ENCODE measurements at places on chromosomes 7 and 10. TPM values are rescaled to one million over a fixed set of nuclear protein-coding genes. Genes with fewer than 3 reads are reported as not detected.

DNA sequence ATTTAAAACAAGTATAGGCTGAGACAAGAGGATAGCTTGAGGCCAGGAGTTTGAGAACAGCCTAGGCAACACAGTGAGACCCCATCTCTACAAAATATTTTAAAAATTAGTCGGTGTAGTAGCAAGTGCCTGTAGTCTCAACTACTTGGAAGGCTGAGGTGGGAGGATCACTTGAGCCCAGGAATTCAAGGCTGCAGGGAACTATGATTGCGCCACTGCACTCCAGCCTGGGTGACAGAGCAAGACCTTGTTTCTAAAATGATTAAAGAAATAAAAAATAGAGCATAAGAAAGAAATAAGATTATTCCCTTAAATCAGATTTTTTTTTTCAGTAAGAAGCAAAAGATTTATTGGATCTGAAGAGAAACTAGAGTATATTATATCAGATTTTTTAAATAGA is 11.7 kb downstream of the LRRC20 start:
- no peak for DNase-seq

- DNase-seq, result no peak
Observed at GRCh38 chr7:13981070-13981469, 8.4 kb downstream of the ETV1 start.

DNA sequence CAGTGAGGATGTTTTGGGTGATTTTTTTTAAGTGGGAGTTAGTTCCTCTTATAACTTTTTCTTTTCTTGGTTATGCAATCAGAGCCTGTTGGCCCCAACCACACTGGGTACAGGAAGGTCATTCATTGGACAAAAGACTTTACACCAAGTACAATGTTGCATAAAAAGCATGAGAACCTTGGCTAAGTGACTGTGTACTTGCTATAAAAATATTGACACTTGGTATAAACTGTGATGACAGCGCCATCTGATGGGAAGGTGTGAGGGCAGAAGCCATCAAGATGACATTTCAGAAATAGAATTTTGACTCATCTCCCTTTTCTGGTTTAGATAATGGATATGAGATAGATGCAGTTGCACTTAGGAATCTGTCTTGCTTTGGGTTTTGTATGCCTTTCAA is 126.4 kb upstream of the CCDC6 start:
- no peak for DNase-seq

- DNase-seq, result no peak
Observed at GRCh38 chr10:103238506-103239252, 7.0 kb upstream of the RPEL1 start.

- DNase-seq, result no peak
Observed at GRCh38 chr10:108849688-108850087, 1073.6 kb downstream of the XPNPEP1 start.

DNA sequence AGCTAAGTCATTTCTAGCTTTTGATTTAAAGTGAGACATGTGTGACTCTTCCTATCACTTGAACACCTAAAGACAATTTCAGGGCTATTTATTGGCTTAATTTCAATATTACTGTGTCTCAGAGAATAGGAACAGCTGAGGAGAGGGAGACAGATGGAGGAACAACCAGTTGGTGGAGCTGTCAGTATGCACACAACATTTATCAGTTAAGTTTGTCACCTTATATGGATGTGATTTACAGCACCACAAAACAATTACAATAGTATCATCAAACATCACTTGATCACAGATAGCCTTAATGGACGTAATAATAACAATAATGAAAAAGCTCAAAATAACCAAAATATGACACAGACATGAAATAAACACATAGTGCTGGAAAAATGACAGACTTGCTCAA is 129.6 kb downstream of the NPSR1 start:
- DNase-seq, result no peak

DNA sequence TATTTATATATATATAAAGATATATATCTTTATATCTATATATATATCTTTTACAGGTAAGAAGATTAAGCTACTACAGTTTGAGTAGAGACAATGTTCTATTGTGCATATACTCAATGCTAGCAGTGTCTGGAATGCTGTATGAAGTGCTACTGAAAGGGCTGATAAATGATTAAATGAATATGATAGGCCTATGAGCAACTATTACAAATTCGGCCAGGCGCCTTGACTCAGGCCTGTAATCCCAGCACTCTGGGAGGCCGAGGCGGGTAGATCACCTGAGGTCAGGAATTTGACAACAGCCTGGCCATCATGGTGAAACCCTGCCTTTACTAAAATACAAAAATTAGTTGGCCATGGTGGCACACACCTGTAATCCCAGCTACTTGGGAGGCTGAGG is 297.1 kb downstream of the CACNA2D1 start:
- no peak for DNase-seq

DNA sequence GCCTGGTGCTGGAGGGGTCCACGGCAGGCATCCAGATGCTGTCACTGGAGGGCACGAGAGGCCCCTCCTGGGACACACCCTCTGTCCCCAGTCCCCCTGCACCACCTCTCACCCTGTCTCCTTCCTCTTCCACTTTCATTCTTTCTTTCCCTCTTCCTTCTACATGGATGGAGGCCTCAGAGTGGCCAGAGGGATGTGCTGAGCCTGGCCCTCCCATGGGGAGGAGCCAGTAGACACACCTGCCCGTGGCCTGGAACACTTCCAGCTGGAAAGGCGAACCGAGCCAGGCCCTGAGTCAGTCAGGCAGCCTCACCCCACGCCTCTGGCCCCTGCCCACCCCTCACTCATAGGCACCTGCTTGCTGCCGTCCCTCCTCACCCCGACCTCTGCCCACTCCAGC is 55.9 kb upstream of the MXI1 start:
- DNase-seq, result no peak

The KLF14 gene
- 0.11 TPM for total RNA-seq

DNA sequence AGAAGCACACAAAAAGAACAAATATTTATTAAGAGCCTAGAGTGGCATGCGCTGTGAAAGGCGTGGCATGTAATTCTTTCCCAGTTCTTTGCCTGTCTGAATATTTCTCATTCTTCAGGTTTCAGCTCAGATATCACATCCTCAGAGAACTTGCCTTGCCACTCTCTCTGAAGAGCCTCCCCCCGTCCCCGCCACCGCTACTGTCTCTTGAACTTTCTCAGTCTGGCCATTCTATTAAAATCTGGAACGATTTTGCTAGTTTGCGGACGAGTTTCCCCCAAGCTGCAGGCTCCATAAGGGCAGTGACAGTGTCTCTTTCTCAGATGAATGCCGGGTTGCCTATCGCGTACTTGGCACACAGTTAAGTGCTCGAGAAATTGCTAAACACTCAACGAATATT is 787 bp upstream of the PLEKHA1 start:
- no peak for DNase-seq

The TFPI2 gene
- 1.5 TPM for total RNA-seq

The SHTN1 gene
- total RNA-seq, result 2.0 TPM

The GIMAP5 gene
- total RNA-seq, result 10.7 TPM

DNA sequence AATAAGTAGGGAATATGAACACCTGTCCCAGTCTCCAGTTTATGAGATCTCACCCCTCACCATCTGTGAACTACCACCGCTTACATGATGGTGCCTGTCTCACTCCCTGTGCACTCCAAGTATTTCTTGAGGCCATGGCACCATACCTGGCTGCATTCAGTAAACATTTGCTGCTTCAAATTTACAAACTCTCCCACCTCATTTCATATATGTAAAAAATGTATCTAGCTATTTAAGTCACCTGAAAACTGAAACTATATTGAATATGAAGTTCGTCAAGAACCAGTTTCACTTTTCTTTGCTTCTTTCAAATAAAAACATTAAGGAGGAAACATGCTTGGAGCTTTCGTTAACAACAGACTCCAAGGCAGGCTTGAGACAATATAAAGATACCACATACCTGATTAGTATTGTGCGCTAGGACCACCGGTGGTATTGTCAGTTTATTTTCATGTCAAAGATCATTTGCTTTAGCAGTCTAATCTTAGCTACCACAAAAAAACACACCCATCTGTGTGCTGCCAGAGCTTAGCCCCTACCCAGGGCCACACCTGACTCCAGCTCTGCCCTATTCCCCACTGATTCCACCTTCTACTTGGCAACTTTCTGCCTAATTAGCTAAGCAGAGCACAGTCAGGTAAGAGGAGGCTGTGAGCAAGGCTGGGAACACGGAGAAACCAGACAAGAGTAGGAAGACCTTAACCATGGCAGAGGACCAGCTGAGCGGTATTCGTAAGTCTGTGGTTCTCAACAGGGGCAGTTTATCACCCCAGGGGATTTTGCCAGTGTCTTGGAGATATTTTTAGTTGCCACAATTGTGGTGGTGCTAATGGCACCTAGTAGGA is 92.0 kb downstream of the ZFAND4 start:
- no peak for DNase-seq

The CAMK2B gene
- total RNA-seq, result 98.0 TPM

DNA sequence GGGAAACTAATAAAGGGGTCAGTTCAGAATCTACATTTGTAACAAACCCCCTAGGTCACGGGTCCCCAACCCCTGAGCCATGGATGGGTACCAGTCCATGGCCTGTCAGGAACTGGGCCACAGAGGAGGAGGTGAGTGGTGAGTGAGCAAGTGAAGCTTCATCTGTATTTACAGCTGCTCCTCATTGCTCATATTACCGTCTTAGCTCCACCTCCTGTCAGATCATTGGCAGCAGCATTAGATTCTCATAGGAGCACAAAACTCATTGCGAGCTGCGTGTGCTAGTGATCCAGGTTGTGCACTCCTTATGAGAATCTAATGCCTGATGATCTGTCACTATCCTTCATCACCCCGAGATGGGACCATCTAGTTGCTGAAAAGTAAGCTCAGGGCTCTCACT is 88.4 kb upstream of the MPP7 start:
- no peak for DNase-seq

GRCh38 chr10:10490581-10490980 is 527.1 kb upstream of the CELF2 start:
- DNase-seq, result no peak

The PPP1R17 gene
- not detected for total RNA-seq

GRCh38 chr10:123784216-123784615 is 107.4 kb downstream of the CPXM2 start:
- no peak for DNase-seq

The TLL2 gene
- total RNA-seq, result 7.0 TPM

- DNase-seq, result no peak
Observed at GRCh38 chr10:4733150-4733842, 92.7 kb upstream of the AKR1E2 start.

The IRF5 gene
- total RNA-seq, result 2.2 TPM

DNA sequence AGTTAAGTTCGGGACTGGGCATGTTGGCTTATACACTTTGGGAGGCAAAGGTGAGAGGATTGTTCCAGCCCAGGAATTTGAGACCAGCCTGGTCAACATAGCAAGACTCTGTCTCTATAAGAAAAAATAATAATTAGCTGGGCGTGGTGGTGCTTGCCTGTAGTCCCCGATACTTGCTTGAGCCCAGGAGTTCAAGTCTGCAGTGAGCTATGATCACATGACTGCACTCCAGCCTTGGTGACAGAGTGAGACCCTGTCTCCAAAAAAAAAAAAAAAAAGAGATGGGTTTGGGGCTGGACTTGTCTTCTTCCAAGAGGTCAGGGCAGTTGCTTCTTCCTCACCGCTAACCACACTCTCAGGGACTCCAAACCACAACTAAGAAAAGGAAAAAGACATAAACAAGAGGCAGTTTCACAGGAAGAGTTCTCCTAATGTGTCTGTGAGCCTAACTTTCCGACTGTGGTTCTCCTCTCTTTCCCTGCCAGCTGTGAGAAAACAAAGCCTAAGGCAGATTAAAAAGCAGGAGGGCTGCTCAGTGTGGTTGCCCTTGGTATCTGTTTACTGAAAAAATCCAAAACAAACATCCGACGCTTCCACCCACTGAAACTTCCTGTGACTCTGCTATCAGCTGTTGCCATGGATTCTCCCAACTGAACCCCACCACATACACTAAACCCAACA is 2.4 kb upstream of the SERPINE1 start:
- no peak for DNase-seq

The NANOS1 gene
- total RNA-seq, result 11.7 TPM

The ADO gene
- total RNA-seq, result 18.9 TPM

DNA sequence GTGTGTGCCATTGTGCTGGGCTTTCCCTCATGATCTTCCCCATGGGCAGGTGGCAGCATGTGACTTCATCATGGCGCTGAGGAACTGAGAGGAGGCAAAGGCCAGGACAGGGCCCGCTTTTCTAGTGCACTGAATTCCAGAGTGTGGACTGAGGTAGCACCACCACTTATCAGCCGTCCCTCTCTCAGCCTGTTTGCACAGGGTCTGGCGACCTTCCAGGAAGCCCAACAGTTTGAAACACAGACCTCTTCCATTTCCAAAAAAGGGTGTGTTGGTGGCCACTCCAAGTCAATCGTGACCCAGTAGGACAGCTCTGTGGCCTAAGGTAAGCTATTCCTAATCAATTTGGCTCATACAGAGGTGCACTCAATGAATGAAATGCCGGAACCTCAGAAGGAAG is 4.4 kb downstream of the DNAJC30 start:
- no peak for DNase-seq

The MMP21 gene
- not detected for total RNA-seq

The PFKFB3 gene
- 14.1 TPM for total RNA-seq

DNA sequence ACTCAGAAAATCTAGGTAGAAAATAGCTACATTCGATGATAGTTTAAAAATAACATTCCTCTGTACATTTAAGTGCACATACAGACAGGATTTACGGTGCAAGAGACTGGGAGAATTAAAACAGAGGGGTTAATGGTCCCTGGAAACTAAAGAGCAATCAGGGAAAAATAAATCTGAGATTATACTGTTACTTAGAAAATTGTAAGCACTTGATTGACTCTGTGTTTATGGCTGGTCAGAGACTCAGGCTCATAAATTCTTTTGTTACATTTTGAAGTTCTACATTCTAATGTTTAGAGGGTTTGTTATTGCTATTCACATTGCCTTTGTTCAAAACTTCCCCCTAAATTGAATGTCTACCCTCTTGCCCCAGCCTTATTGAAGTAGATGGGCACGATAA is 54.4 kb downstream of the CDCA7L start:
- no peak for DNase-seq

- DNase-seq, result no peak
Observed at GRCh38 chr10:70528314-70528713, 49.7 kb downstream of the PALD1 start.

DNA sequence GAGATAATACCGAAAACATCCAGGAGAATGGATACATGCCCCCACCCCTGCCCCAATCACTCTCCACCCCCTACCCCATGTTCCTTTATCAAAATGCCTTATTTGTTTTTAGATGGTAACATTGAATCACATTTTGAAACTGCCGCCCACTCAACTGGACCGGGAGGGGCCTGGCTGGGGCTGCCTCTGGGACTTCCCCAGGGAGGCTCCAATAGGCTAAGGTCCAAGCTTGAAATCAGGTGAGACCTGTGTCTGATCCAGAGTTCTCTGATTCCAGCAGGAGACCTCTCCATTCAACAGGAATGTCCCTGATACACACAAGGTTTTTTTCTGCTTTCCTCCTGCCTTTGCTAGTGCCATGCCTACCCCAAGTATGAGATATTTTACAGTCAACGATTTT is 43.8 kb upstream of the ACSL5 start:
- DNase-seq, result no peak

The NUB1 gene
- 39.5 TPM for total RNA-seq

DNA sequence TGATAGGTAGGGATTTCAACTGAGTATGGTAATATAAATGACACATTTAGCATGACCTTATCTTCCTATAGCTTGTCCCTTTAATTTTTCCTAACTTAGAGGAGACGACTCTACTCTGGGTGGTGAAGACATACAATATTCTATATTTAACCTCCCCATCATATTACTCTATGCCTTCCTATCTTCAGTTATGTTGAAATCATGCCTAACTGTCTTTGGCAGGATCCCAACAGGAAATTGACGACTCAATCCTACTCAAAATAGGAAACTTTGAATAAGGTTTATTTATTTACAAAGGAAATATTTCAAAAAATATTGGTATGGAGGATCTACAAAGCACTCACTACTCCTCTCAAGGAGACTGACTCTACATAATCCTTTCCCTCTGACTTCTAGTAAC is 24.1 kb upstream of the SEMA3A start:
- no peak for DNase-seq

Data from left ventricle myocardium inferior (tissue), 1 donor.